ENCODE measurements at places on chromosomes 13 and 19.

- no peak for DNase-seq
Observed at GRCh38 chr13:32659736-32660135, 73.5 kb downstream of the PDS5B start.

DNA sequence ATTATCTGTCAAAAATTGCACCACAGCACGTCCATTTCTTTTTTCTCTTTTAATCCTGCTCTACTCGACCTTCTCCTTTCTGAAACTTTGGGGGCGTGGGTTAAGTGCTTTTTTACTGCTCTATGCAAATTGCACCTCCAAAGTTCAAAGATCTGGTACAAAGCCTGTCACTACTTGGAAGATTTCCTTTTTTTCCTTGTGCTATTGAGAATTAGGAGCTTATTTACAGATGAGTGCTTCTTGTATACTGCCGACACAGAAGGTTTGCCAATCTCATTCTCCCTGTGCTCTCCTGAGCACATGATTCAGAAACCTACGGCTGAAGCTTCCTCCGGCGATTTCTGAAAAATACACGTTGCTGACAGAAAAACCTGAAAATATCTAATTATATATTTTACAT is 94.8 kb downstream of the TEX29 start:
- DNase-seq = no peak

DNA sequence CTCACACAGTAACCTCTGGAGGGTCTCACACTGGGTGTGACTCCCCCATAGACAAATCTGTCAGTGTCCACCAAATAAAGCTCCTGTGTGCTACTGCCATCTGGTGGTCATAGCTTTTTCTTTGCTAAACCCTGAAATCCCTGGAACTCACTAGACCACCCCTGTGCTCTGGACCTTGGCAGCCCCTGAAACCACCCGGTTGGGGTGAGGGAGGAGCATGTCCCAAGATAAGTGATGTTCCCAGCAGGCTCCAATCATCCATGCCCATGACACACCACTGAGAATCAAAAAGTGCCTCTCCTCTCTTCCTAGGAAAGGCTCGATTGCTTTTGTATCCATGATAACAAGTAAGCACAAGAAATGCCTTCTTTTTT is 6.5 kb upstream of the HSD17B14 start:
- DNase-seq = no peak

- DNase-seq = no peak
Observed at GRCh38 chr13:40189898-40190630, 476.4 kb downstream of the FOXO1 start.

DNA sequence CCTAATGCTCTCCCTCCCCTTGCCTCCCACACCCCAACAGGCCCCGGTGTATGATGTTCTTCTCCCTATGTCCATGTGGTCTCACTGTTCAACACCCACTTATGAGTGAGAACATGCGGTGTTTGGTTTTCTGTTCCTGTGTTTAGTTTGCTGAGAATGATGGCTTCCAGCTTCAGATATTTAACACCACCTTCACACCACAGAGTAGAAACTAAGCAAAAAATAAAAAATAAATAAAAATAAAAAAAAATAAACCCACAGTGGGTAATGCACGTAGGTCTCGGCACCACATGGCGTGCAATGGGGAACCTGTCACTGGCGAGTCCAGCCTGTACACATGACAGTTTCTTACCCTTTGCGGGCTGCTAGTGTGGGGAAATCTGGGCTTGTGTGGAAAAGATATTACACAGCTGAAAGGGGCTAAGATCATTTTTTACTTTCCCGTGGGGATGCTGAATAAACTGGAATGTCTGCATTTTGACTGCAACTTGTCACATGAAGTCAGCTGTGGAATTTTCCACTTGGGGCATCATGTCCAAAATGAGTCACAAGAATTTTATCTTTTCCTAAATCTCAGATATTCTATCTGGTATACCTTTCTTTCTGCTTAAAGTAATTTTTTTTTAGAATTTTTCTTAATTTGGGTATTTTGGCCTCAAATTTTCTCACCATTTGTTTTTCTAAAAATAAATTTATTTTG is 170.5 kb downstream of the IRS2 start:
- DNase-seq = no peak

- DNase-seq = no peak
Observed at GRCh38 chr13:27744801-27745200, 47.5 kb upstream of the GSX1 start.

GRCh38 chr13:49784886-49785570 is 7.5 kb downstream of the KPNA3 start:
- DNase-seq = no peak

DNA sequence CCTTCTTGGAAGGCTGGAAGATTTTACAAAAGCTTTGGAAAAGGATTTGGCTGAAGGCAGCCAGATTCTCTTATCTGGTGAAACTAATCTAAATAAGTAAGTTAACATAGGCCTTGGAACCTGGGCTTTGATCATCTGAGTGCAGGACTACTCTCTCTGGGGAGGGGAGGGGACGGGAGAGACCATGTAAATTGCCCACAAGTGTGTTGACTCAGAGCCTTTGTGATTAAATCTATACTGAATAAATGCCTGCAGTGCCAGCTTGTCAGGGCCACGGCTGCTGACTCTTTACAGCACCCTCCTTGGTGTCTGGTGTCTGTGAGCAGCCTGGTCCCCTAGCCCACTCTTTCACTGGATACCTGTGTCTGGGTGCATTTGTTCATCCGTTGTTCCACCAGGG is 251.4 kb downstream of the ITGBL1 start:
- DNase-seq = no peak

DNA sequence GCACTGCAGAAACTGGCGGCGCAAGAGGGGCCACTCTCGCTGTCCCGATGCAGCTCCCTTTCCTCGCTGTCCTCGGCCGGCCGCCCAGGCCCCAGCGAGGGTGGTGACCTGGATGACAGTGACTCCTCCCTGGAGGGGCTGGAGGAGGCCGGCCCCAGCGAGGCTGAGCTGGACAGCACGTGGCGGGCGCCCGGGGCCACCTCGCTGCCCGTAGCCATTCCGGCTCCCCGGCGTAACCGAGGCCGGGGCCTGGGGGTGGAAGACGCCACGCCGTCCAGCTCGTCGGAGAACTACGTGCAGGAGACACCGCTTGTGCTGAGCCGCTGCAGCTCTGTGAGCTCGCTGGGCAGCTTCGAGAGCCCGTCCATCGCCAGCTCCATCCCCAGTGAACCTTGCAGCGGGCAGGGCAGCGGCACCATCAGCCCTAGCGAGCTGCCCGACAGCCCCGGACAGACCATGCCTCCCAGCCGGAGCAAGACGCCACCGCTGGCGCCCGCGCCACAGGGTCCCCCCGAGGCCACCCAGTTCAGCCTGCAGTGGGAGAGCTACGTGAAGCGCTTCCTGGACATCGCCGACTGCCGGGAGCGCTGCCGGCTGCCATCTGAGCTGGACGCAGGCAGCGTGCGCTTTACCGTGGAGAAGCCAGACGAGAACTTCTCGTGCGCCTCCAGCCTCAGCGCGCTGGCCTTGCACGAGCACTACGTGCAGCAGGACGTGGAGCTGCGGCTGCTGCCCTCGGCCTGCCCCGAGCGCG is 12.4 kb downstream of the C19orf25 start:
- no peak for DNase-seq

DNA sequence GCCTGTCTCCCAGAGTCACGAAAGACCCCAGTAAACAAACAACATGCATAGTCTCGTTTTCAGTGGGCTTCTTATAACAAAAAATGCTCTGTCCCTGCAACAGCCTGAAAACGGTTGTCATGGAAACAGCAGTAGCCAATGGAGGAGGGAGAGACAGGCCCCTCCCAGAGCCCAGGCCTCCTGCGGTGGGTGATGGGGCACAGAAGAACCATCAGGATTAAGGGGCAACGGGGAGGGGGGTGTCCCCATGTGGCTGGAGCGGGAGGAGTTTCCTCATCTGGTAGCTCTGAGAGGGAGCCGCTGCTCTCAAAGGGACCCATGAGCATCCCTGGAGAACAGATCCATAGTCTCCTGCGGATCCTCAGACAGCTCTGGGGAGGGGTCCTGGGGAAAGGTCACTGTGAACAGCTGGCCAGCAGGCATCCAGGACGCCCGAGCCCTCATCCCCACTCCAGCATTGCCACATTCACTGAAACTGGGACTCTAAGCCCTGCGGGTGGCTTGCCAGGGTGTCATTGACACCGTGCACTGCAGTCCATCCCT is 37.5 kb upstream of the PNMA8B start:
- peak; percentile 31 for DNase-seq

DNA sequence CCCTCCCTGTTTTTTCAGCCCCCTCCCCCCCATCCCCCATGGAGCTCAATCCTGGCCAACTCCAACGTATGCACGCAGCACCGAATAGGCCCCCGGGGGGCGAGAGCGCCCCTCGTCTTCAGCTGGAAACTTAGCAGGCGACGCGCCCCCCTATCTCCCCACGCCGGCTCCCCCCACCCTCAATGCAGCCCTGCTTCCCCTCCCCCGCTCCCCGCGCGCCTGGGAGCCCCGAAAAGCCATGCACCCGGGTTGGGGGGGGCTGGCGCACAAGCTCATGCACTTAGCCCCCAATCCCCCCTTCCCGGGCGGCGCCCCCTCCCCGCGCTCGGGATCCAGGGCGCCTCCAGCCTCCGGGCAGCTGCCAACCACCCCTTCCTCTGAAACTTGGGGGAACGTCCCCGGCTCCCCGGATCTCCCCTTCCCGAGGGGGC is 508 bp downstream of the ZBTB7A start:
- peak; percentile 88 for DNase-seq

- DNase-seq = no peak
Observed at GRCh38 chr13:98026457-98026857, 73.0 kb downstream of the IPO5 start.

GRCh38 chr13:50940509-50940908 is 30.9 kb downstream of the RNASEH2B start:
- no peak for DNase-seq

DNA sequence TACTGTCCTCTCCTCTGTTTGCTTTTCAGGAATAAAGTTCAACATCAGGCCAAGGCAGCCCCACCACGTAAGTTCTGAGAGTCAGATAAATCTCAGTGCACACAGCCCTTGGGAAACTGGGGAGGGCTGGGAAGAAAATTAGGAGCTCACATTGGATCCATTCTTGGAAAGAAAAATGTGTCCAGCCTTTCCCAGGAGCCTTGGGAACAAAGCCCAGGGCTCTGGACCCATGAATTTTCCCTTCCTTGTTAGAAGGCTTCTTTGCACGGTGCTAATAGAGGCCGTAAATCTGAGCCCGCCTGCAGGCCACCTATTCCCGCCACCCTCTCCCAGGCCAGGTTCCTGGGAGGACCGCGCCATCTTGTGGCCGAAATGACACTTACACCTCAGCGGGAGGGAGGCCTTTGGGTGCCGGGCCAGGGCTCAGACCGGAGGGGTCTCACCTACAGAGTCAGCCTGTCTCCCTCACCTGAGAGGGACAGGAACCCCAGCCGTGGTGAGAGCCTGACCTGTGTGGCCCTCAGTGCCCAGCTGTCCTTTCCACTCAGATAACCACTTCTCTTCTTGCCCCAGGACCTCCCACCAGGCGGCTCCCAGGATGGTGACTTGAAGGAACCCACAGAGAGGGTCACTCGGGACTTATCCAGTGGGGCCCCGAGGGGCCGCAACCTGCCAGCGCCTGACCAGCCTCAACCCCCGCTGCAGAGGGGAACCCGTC is 25.1 kb upstream of the KCTD15 start:
- DNase-seq = peak; percentile 85

- DNase-seq = no peak
Observed at GRCh38 chr19:47445527-47445926, 26.2 kb downstream of the SLC8A2 start.

GRCh38 chr13:50359779-50360178 is 344.5 kb downstream of the KCNRG start:
- no peak for DNase-seq

GRCh38 chr13:95388420-95389079 is 87.3 kb upstream of the ABCC4 start:
- DNase-seq = no peak

- peak; percentile 86 for DNase-seq
Observed at GRCh38 chr19:18480006-18480691, 41.7 kb downstream of the ELL start.

DNA sequence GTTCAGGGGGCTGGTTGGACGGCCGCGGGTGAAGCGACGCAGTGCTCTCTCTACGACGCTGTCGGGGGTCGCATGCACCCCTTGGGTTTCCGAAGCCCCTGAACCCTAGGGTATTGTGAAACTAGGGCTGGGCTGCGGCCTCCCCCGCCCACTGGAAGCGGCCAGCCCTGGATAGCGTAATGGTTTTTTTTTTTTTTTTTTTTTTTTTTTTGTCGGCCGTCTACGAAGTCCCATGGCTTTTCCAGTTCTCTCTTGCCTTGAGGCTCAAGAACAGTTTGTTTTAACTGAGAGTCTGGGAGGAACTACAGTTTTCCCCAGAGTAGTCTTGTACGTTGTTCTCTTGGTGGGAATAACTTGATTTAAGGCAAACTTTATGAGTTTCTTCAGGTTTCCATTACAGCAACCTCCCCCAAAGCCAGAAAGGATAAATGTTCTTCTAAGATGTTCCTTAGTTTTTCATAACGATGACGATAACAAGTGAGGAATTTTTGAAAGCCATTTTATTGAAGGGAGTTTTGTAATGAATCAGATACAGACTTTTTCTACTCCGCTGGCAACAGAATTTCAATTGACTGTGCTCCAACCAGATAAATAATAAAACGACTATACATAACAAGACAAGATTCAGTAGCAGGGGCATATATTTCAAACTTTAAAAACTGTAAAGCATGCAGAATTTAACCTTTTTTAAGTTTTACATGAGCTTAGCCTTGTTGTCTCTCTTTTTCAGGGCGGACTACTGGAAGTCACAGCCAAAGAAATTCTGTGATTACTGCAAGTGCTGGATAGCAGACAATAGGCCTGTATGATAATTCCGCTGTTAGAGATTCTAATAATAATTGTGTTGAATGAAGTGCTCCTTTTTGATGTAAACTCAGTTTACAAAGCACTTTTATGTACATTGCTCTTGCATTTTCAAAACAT is 867 bp downstream of the WBP4 start:
- DNase-seq = no peak

- DNase-seq = no peak
Observed at GRCh38 chr13:35947315-35947714, 183.9 kb downstream of the DCLK1 start.

DNA sequence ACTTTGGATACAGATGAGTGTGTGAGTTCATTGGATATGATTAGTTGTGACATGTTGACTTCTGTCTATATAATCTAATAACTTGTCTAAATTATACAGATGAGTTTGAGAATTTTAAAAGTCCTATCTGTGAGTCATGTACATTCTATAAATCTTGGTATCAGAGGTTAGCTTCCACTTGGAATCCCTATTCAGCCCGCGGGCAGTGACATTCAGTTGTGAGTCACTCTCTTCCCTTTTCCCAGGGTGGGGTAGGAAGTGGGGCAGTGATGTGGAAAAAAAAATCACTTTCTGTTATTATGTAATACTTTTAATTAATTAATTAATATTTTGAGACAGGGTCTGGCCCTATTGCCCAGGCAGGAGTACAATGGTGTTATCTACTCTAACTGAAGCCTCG is 33.0 kb upstream of the ZNF808 start:
- DNase-seq = no peak

- DNase-seq = no peak
Observed at GRCh38 chr19:56321254-56321988, 6.8 kb upstream of the ZSCAN5A start.

- no peak for DNase-seq
Observed at GRCh38 chr13:50787316-50788195, 55.9 kb downstream of the DLEU7 start.
